H9 (cell line): ENCODE measurements at places on chromosomes 1 and 21.
A peak's percentile ranks its signal among the peaks of the same experiment; 100 is the strongest.

DNA sequence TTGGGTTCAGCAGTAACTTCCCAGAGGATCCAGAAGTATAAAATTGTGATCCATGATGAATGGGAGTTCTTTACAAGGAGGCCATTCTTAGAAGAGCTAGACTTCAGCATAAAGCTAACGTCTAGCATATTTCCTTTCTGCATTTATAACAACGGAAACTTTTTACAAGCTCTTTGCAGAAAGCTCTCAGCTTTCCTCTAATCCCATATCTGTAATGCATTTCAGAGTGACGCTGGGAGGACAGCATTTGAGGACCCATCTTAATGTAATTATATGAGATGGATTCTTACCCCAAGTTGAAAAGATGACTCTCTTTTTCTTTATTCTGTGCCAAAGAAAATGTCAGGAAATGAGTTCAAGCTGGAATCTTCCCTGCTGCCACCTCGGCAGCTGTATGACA, 132.0 kb upstream of the CACHD1 start:
- no peak for DNase-seq

- DNase-seq = no peak
These were observed 30.0 kb downstream of the SOX13 start for GRCh38 chr1:204102739-204103430.

GRCh38 chr1:234519506-234519905, 40.5 kb upstream of the TARBP1 start:
- DNase-seq = no peak

DNA sequence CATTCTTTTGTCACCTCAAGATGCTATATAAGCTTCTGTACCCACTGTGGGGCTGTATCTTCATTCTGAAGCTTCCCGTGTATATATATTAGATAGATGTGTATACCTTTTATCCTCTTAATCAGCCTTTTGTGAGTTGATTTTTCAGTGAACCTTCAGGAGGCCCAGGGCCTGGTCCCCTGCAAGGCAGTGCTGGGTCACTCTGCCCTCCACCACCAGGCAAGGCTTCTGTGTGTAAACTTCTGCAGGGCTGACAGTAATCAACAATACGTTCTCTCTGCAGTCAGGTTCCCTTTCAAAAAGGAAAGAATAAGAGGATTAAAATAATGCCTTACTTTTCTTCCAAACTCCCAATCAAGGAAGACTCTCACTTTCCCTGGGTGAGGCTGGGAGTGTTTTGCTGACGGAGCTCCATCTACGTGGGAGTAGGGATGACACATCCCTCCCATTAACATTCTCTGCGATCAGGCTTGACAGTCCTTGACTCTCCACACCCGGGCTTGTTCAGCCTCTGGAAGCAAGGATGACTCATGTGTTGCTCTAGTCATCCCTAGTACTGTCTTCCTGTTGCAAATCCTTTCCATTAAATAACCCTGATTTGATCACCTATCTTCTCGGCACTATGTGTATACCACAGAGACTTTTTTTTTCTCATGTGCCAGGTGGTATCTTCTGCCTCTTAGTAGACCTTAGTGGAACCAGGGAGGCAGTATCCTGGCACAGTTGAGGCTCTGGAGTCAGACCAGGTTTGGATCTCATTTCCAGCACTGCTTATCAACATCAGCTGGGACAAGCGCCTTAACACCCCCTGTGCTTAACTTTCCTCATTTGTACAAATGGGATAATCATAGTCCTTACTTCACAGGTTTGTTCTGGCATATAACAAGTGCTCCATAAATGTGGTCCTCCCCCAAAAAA, 70.3 kb upstream of the KCNK1 start:
- no peak for DNase-seq

- DNase-seq = no peak
These were observed 67.0 kb downstream of the NID1 start for GRCh38 chr1:235997931-235998330.

DNA sequence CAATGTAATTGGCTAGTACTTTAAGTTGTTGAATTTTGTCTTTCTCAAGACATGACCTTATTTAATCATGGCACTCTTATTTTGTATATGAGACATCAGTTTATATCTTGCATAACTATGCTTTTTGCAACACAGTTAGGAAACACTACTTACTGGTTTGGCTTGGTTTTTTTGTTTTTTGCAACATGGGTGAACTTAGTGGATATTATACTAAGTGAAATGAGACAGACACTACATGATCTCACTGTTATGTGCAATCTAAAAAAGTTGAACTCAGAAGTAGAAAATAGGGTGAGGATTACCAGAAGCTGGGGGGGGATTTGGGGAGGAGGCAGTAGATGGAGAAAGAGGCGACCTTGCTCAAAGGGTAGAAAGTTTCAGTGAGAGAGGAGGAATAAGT, 132.1 kb downstream of the PLA2G4A start:
- no peak for DNase-seq

GRCh38 chr1:30342535-30343141, 380.7 kb downstream of the MATN1 start:
- peak; percentile 68 for DNase-seq

GRCh38 chr1:203544485-203544884, 50.5 kb downstream of the OPTC start:
- DNase-seq = no peak

- DNase-seq = no peak
These were observed 27.8 kb downstream of the WNT2B start for GRCh38 chr1:112536561-112536960.

GRCh38 chr1:7422966-7423365, 348.1 kb upstream of the VAMP3 start:
- DNase-seq = no peak

DNA sequence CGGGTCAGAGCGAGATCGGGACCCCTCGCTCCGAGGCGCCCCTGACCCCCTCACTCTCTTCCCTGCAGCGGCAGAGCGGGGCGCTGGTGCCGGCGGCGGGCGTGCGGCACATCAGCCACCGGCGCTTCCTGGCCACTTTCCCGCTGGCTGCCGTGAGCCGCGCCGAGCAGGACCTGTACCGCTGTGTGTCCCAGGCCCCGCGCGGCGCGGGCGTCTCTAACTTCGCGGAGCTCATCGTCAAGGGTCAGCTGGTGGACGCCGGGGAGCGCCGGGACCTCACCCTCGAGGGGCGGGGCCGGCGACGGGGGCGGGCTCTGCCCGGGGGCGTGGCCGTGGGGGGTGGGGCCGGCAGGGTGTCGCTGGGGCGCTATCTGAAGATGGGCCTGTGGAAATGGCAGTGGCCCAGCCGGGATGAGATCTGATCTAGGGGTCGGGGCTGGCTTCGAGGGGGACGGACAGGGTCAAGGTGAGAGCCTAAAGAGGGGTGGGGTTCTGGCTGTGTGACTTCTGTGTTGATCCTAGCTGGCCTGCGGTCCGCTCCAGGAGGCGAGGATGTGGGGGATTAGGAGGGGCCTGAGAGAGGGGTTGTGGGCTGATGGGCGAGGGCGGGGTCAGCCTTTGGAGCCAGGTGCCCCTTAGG, 23.6 kb downstream of the PTPRU start:
- peak; percentile 80 for DNase-seq

- DNase-seq = no peak
These were observed 1.6 kb upstream of the HYI start for GRCh38 chr1:43455213-43455889.

GRCh38 chr1:163661391-163661790, 339.6 kb downstream of the NUF2 start:
- DNase-seq = no peak

DNA sequence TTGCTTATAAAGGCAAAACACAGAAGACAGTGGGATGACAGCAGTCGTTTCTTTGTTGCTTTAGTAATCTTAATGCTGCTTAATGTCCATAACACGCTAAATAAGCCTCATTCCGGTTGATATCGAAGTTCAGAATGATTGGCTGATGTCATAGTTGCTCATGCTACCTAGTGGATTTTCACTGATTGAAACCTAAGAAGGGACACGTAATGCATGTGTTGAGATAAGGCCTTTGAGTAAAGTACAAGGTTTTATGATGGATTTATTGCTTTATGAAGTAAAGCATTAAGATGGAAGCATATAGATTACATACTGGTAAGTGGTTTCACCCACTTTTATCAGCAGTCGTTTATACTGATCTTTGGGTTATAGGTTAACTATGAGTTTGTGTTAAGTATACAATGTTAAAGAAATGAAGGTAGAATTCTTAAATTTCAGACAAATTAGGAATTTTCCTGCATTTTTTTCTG, 25.1 kb downstream of the IARS2 start:
- DNase-seq = no peak

DNA sequence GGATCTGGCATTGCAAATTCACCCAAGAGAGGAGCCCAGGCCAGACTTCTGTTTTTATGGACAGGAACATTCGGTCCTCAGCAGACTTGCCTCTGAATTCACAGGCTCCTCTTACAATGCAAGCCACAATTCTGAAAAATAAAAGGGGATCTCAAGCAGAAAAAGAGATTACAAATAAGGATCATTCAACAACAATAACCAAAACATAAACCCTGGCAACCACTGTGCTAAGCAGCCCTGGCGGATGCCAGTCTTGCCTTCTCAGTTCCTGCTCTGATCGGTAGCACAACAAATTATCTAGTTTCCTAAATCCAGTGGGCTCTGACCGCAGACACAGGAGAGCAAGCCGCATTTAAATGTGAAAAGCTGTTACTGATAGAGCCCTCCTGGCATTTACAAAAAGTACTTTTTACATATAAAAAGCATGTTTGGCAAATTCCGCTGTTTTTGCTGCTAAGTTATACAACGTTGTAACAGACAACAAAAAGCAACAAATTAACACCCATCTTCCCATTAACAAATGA, 123.4 kb upstream of the FOXD3 start:
- peak; percentile 39 for DNase-seq

- no peak for DNase-seq
These were observed 3.5 kb upstream of the MYCL start for GRCh38 chr1:39905172-39905571.

- no peak for DNase-seq
These were observed 700.4 kb upstream of the RGS18 start for GRCh38 chr1:191457889-191458288.

DNA sequence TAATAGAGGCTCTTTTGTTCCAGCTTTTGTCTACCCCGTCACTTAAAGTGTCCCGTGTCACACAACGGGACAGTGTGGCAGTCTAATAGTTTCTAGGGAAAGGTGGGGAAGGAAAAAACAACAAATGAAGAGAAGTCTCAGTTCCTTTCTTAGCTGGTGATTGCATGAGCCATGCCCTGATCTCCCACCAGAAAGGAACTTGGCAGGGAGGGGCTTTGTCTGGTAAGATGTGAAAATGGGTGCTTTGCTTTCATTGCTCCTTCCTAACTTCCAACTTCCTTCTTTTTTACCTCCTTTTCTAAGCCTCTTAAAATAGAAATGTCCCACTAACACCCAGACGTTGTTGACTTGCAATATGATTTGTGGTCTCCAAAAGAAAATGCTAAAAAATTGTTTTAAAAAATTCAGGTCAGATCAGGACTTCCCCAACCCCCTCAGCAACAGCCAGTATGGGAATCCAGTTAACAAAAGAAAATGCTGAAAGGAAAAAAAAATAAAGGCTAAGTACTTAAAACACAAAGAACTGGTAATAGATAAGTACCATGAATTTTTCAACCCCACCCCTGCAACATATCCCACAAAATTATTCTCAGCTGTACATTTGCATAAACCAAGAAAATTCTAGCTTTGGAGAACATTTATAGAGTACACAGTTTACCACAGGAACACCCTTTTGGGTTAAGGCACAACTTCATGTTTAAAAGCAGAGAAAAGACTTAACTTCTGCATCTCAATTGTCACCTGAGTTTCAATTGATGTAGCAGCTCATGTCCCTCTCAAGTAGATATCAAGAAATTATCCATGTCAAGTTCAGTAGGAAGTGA, 106.2 kb downstream of the NIBAN1 start:
- no peak for DNase-seq

- peak; percentile 11 for DNase-seq
These were observed 18.3 kb upstream of the LRP8 start for GRCh38 chr1:53345996-53346813.

DNA sequence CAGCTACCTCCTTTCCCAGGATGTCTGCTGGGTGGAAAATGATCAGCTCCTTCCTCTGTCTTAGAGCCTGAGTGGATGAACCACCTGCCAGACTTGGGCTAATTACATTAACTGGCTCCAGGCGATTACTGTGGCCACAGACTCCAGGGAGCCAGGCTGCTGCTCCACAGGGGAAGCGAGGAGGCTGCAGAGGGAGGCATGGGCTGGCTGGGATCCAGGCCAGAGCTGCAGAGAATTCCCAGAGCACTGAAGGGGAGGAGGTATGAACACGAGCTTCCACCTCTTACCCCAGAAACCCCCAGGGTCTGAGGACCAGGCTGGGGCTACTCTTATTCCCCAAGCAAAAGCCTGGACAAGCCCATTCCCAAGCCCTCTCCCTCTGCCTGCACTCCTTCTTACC, 136.0 kb upstream of the KLHDC7A start:
- no peak for DNase-seq

- peak; percentile 8 for DNase-seq
These were observed 203.3 kb downstream of the PTPRU start for GRCh38 chr1:29439615-29440014.

GRCh38 chr1:151175863-151176262, at the start of gene TMOD4:
Gene TMOD4, minus strand, starts transcription at chr1:151175981. Its CDS starts 1,106 bp downstream, at chr1:151174875.
- no peak for DNase-seq

DNA sequence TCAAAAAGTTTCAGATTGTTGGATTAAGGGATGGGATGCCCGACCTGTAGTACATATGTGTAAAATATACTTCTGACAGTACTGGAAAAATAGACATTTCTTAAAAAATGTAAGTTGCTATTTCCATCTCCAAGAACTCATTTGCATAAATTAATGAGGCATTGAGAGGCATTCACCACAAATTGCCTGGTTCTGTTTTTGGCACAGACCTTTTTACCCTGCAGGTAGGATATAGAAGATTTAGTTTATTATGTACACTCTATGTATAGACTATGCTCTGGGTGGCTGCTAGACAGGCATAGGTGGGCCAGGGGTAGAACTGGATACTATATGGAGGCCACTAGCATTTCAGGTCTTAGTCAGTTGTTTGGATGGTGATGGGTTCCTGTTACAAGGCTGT, 8.0 kb downstream of the CCDC17 start:
- DNase-seq = no peak

GRCh38 chr1:37423810-37424209, 50.6 kb upstream of the ZC3H12A start:
- DNase-seq = no peak

DNA sequence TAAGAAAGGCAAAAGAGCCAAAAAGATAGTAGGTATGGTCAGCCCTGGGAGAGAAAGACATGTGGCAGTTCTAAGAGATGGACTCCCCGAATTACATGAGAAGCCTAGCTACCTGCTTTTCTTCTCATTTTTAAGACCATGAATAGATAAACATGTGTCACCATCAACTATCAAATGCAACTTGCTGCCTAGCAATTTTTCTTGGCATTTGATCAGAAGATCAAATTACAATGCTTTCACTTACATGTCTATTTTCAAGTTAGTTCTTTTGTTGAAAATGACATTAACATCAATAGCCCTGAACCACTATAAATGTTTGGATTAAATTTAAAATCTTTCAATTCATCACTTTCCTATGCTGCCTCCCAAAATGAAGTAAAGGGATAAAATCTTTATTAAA, 212.3 kb downstream of the HHIPL2 start:
- DNase-seq = no peak

DNA sequence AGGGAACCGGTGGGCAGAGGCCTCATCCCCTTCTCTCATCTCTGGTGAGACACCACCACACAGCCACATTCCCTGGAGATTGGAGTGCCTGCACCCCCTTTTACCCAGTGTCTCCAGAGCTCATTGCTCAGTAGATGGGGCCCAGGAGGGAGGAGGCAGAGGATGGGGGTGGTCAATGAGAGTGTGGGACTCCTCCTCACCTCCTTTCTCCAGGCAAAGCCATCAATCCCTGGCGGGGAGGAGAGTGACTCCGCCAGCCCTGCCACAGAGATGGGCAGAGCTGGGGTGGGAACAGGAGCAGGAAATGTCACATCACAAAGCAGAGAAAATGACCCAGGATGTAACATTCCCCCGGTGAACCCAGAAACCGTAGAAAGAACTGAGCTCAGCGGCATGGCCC, 117.2 kb downstream of the MATN1 start:
- no peak for DNase-seq
